ENCODE measurements at places on chromosomes 6 and 20.

GRCh38 chr6:26206868-26207801 lies 119.9 kb downstream of the HFE start:
- DNase-seq: no peak

- no peak for DNase-seq
These were observed 55.4 kb upstream of the MOXD1 start for GRCh38 chr6:132456700-132457143.

GRCh38 chr6:2848851-2849250 lies 7.2 kb upstream of the SERPINB1 start:
- peak; percentile 81 for DNase-seq

DNA sequence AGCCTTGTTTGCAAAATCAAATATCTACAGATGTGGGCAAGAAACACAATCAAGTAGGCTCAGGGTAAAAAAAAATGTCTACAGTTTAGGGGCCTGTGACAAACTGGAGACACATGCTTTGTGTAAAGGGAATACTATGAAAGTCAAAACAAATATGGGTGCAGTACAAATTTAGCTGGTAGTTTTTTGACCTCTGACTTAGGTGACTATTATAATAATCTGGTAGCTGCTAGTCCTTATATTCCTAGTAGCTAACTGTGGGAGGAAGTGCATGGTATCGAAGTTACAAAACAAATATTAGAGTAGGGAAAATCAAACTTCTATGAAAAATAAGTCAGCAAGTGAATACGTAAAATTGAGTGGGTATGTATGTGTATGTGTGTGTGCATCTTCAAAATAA lies 35.4 kb downstream of the CYP24A1 start:
- no peak for DNase-seq

GRCh38 chr6:135281964-135282363 lies 100.9 kb downstream of the MYB start:
- DNase-seq: no peak

GRCh38 chr6:158912655-158913054 lies 87.3 kb downstream of the RSPH3 start:
- no peak for DNase-seq

DNA sequence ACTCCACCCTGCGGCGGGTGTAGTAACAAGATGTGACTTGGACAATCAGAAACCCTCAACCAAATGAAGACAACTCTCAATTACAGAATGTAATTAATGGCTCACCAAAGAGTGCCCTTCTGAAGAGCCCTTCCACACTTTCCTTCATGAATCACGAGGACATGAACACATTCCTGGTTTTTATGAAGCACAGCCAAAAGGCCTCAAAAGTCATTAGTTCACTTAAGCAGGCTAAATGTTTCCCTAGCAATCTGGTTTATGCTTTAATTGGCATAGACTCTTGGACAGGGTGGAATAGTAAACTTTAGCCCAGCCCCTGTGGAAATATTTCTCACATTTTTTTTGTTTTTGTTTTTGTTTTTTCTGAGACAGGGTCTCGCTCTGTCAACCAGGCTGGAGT lies 20.5 kb downstream of the CPNE5 start:
- no peak for DNase-seq

DNA sequence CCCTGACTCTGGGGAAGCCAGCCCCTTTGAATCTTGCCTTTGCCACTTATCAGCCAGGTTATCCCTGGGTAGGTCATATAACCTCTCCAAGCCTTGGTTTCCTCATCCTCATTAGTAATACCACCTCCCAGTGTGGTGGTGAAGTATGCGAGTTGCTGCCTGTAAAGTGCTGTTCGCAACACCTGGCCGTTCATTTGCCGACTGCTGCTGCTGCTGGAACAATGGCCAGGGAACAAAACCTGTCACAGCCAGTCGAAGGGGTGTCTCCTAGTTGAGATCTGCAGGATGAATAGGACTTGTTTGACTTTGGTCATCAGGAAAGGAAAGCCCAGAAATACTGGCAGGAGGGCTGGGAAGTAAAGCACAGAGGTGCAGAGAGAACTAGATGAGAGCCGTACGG lies 6.1 kb downstream of the MANBAL start:
- no peak for DNase-seq

GRCh38 chr6:21972516-21972915 lies 324.3 kb downstream of the PRL start:
- no peak for DNase-seq

GRCh38 chr6:35484921-35485392 lies 11.9 kb downstream of the TEAD3 start:
- DNase-seq: no peak

DNA sequence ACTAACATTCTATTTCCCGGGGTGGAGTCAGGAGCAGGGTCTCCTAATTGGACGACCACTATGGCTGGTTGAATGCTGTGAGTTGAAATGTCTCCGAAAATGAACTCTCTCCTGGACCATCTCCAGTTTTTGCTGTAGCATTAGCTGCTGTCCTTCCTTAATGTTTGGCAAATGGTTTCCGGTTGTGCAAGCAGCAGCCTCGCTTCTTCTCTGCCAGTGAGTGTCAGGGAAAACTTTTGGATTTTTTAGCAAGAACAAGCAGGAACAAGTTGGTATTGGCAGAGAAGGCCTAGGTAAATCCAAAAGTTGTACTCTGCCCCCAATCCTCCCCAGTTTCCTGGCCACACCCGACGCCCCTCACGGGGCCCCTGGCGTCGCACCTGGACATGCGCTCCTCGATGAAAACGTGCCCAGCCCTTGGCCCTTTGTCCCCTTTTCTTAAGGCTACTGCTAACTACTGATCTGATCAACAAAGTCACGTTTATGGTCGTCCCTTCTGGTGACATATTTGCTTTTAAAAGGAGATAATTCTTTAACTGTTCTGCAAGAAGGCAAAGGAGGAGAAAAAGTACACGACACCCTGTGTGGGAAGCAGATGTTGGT lies 103.2 kb downstream of the ARMC2 start:
- no peak for DNase-seq

- no peak for DNase-seq
These were observed 30.3 kb upstream of the TMEM217 start for GRCh38 chr6:37288247-37288646.

GRCh38 chr20:17558154-17558940 lies 11.5 kb upstream of the DSTN start:
- peak; percentile 28 for DNase-seq

DNA sequence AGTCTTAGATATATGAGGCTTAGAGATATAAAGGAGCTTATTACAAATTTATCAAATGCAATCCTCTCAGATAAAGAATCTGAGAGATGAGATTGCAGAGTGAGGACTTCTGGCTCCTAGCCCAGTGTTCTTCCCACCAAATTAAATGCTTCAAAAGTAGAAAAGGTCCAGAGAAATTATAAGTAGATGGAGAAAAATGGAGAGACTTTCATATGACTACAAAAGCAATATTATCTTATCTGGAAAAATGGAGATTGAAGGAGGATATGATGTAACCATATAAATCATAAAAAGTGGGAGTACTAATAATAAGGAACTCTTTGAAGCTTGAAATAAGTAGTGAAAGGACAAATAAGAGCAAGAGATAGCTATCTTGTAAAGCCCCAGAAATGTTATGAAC lies 2.8 kb downstream of the KCTD20 start:
- DNase-seq: no peak

GRCh38 chr6:14799928-14800327 lies 445.9 kb upstream of the JARID2 start:
- peak; percentile 40 for DNase-seq

DNA sequence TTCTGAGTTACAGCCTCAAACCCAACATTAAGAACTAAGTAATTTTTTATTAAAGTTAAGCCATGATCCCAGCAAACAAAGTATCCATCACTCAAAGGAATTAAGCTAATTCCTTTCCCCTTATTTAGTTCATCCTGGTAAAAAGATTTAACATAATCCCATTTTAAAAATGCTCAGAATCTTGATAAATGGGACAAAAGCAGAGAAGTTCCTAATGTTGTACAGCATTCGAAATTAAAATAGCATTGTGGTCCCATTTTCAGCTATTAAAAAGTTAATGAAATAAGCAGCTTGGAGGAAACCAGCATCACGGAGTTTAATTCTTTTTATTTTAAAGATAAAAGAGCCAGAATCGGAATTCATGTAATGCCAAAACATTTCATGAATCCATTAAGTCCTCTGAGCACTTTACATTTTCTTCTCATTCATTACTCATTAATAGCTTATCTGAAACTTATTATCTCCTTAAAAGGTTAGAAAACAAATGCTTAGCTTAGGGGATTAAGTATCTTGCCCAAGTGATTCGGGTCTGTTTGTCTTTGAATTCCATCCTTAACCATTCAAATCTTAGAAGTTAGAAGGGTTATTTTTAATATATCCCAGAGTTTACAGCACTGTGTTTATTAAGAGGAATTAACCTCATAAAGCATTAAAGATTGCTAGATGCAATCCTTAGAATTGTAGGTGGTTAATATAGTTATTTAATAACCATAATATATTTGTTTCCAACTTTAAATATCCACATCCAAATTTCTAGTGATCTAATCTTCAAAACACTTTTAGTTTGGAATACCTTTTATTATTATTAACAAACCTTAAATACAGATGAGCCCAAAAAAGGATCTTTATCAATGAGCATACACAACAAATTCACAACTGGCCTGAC lies 11.2 kb downstream of the RBM39 start:
- no peak for DNase-seq

- DNase-seq: no peak
These were observed 18.2 kb upstream of the ZNF391 start for GRCh38 chr6:27370391-27370790.

- no peak for DNase-seq
These were observed 57.8 kb downstream of the AGPAT4 start for GRCh38 chr6:161215876-161216615.

GRCh38 chr6:159806021-159806458 lies 6.0 kb downstream of the PNLDC1 start:
- DNase-seq: no peak

- no peak for DNase-seq
These were observed 55.0 kb upstream of the PCSK2 start for GRCh38 chr20:17171746-17172280.

DNA sequence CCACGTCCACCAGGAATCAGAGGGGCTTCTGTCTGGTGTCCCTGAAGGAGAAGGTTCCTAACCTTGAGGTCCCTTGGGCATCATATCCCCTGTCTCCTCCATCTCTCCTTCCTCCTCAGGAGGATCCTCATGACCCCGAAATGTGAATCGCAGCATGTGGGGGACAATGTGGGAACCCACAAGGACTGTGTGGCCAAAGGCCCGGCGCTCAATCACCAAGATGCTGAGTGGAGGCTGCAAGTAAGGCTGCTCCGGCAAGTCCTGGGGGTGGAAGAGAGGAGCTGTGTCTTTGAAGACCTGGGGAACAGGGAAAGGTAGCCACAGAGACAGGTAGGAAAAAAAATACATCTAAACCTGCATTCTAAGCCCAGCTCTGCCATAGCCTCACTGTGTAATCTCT lies 36.4 kb upstream of the SPAG4 start:
- no peak for DNase-seq

DNA sequence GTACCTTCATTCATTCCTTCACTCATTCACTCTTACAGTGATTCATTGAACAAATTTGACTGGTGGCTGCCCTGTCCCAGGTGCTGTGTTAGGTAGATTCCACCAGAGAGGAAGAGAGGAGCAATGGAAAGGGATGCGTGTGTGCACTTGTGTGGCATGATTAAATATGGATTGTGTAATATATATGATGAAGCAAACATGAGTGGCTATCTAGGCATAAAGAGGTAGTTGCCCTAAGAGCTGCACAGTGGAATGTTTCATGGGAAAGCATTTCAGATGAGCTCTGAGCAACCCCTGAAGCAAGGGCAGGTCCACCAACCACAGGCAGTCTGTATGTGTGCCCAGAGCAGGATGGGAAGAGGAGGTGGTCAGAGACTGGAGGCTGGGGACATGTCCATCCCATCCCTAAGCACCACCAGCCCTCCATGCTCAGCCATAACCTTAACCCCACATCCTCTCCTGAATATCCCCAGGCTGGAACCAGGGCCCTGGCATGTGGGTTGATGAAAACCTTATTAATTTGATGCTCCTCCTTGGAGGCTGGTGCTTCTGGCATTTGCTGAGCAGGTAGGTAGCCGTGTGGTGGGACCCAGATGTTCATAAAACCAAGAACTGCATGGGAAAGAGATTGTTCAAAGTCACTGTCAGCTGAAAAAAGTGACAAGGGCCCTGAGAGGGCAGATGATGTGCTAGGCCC lies 226.2 kb downstream of the SYNDIG1 start:
- no peak for DNase-seq

DNA sequence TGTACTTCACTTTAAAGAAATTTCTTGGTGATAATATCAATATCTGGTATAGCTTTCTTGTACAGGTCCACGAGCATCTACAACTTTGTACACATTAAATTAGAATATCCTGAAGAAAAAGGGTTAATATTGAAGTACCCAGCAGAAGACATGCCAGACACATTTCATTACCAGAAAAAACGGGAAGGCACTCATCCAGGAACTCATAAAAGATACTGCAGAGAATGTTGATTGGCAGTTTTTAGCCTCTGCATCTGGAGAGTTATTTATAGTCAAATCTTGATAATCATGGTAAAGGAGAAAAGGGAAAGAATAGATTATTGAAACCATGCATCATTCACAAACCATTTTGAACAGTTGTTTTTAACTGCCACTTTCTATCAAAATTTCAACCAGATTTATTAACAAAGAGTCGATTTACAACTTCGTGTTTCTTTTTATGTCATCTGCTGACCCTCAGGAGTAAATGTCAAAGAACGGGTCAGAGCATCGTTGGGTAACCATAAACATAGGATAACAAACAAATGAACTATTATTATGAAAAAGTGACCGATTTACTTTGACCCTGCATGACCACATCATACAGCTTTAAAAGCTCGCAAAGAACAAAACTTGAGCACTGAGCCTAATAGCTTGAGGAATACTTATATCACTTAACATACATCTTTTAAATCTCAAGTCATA lies 229.2 kb upstream of the SGK1 start:
- DNase-seq: no peak

- DNase-seq: no peak
These were observed 315.1 kb upstream of the PRND start for GRCh38 chr20:4406627-4407026.

DNA sequence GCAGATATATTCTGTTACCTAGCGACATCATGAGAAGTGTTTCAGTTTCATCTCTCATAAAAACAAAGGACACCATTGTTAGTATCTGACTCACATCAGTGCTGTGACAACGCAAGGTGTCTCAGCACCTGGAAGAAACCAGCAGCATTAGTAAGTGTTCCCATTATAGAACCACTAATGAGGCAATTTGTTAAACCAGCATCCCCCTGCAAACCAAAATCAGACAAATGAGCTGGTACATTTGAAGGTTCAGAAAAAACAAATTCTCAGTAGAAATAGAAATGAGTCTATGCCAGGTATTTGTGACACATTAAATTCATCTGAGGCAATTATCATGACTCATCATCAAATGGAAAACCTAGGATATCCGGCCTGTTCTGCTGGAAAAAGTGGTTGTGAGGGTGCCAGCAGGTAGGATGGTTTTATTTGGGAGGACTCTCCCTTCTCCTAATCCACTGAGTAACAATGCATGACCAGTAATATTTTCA lies 151.7 kb downstream of the TMEM200A start:
- peak; percentile 19 for DNase-seq

- no peak for DNase-seq
These were observed 2.0 kb downstream of the LRRC1 start for GRCh38 chr6:53796791-53797190.

- no peak for DNase-seq
These were observed 207.6 kb downstream of the OGFRL1 start for GRCh38 chr6:71496018-71496721.

All from stimulated activated CD4-positive, alpha-beta T cell treated with anti-CD3 and anti-CD28 coated beads, Interleukin-1b, Interleukin-23, amount 100 ng/mL, for 48 hours (primary cell).